ENCODE measurements at places on chromosomes 6 and 20.
A peak's percentile ranks its signal among the peaks of the same experiment; 100 is the strongest.

DNA sequence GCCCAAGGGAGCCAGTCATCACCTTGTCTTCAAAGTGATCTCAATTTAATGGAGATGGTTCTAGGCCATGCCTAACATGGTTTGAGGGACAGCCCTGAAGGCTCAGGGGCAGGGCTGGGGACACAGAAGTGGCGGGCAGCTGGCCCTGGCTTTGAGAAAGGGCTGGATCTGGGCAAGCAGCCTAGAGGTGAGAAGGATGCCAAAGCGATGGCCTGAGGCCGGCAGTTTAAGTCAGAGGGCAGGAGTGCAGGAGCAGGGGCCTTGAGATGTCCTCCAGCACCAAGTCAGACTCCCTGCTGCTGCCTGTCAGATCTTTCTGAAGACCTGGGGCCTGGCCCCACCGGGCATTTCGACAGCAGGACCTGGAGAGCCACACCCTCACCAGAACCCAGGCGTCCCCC, 28.4 kb upstream of the APMAP start:
- no peak overlapping the region for H3K27ac ChIP-seq
- no peak for DNase-seq
- peaks cover 20% of the 10 kb centered on the region for H3K4me1 ChIP-seq

DNA sequence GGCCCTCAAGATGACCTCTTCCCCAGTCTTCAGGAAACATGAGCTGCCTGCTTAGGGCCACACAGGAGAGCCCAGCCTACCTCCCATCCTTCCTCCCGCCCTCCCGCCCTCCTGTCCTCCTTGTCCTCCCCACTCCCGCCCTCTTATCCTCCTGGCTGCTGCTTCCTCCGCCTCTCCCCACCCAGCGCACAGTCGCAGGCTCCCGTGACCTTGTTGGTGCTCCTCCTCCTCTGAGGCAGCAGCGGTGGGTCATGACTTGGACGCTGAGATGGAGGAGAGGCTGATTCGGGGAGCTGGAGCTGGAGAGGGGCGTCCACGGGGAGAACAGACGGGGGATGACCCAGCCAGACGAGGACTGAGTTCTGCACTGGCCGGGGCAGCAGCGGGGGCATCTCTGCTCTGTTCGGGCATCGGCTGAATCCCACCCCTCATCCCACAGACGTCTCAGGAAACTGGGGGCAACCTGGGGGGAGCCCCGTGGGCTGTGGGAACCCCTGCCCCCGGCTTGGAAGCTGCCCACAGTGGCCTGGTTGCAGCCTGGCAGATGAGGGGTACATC, 32.4 kb downstream of the CHRNA4 start:
- no peak for DNase-seq
- H3K4me1 ChIP-seq, result peaks cover 3% of the 10 kb centered on the region
- H3K4me3 ChIP-seq, result no peak overlapping the region
- no peak overlapping the region for H3K27ac ChIP-seq
- peaks cover 4% of the 10 kb centered on the region for H3K36me3 ChIP-seq

DNA sequence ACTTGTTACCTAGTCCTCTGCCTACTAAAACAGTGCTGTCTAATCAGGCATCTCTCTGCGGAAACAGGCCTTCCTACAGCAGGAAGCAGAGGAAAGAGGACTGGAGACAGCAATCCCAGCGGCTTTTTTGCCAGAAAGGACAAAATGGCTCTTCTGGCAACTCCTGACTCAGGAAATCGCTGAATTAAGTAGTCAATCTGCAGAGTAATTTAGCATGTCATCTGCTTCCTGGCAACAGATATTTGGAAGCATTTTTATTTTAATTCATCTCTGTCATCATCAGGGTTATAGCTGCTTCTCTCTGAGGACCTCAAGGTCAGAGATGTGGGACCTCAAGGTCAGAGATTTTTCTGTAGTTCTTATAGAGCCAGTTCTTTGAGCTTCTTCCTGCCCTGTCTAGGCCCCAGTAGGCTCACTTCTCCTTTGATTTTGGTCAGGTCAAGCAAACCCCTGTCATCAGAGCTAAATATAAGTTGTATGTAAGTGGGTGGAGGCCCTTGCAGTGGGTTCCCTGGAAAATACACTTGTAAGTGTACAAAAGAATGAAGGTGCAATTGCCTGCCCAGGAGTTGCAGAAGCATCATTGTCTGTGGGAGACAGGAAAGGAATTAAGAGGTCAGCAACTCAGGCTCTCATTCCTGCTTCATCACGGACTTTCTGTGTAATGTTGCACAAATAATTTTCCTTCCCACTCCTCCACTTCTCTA, 229.4 kb downstream of the ALDH8A1 start:
- H3K27ac ChIP-seq, result no peak overlapping the region
- DNase-seq, result no peak
- H3K4me1 ChIP-seq, result no peaks in the 10 kb centered on the region
- H3K36me3 ChIP-seq, result no peaks in the 10 kb centered on the region
- no peaks in the 10 kb centered on the region for H3K27me3 ChIP-seq

DNA sequence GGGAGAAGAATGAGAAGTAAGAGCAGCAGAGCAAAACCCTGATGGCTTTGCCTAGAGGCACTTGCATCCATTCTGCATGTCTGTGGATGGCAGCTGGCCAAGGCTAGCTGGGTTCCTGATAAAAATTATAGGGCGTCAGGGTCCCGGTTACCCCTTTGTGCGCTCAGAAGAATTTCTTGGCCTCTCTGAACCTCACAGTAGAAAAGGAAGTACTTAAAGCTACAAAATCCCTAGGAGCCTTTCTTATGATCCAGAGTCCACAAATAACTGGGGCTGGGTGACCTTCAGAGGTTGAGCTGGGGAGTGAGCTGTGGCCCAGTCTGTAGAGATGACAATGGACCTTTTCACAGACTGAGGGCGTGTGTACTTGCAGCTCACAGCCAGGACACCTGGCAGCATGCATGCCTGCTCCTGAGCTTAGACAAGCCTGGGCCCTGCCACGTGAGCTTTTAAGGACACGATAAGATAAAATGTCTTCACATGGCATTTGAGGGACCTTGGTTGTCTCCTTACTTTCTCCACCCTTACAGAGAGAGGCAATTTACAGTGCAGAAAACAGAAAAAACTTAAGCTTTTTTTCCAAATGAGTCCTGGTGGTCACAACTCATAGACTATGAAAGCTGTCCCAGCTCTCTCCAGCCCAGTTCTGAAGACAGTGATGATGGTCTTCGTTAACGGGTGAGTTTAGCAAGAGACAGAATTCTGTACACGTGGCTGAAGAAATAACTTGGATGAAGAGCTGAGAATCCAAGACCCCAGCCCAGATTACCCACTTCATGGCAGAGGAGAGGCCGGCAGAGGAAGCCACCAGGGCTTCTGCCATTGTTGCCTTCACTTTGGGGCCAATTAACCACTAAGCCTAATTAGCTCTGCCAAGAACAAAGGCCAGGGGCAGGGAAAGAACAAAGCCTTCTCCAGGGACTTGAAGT, 50.3 kb downstream of the FOXA2 start:
- H3K4me3 ChIP-seq, result no peak overlapping the region
- no peak for DNase-seq
- H3K27me3 ChIP-seq, result no peaks in the 10 kb centered on the region
- no peak overlapping the region for H3K27ac ChIP-seq

DNA sequence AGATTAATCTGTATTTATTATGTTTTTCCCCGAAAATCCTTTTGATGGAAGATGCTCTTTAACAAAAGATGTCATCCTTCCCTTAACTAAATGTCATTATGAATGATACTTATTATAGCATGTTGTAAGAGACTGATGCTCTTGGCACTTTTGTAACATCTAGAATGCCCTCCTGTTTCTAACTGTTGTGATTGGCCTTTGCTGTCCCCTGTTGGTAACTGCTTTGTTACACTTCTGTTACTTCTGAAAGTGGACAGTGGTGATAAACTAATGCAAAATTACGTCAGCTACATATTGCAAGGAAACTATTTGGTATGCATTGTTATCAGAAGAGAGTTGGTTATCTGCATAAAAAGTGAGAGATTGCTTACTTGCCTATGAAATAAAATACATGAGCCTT, 5.8 kb downstream of the TTK start:
- H3K4me1 ChIP-seq, result no peaks in the 10 kb centered on the region
- no peak overlapping the region for H3K27ac ChIP-seq
- H3K27me3 ChIP-seq, result no peaks in the 10 kb centered on the region
- no peak overlapping the region for H3K4me3 ChIP-seq

DNA sequence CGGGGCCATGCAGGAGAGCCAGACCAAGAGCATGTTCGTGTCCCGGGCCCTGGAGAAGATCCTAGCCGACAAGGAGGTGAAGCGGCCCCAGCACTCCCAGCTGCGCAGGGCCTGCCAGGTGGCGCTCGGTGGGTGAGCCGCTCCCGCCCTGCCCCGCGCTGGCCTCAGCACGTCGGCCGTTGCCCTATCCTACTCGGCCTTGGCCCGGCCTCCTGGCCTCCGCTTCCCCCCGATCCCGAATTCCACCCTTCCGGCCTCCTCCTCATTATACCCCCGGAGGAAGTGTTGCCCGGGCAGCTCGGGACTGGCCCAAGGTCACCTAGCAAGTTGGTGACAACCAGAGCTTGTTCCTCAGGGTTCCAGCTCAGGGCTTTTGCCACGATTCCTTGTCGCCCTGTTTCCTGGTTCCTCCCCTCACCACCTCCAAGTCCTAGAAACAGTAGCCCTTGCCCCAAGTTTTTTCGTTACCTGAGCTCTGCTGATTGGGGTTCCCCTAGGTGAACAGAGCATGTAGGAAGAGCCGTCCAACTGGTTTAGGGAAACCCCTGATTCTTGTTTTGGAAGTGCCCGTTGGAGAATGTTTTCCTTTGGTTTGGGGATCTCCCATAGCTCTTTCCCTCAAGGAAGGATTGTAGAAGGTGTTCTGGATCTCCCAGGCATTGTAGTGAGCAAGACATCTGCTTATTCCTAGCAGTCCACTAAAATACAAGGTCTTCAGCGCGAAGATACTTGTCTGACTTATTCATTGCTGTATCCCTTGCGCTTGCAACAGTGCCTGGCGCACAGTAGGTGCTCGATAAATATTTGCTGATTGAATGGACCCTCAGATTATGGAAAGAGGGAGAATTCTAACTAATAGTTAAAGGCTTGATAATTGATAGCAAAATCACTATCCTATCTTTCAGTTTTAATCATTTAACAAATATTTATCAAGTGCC, 641 bp downstream of the ARFGEF2 start:
- peak overlapping the region; percentile 94 for H3K4me3 ChIP-seq
- H3K27me3 ChIP-seq, result no peaks in the 10 kb centered on the region
- H3K4me1 ChIP-seq, result peaks cover 48% of the 10 kb centered on the region
- H3K36me3 ChIP-seq, result peaks cover 4% of the 10 kb centered on the region
- H3K27ac ChIP-seq, result peak overlapping the region; percentile 97

- peaks cover 19% of the 10 kb centered on the region for H3K36me3 ChIP-seq
- DNase-seq, result no peak
- peaks cover 44% of the 10 kb centered on the region for H3K4me1 ChIP-seq
- no peaks in the 10 kb centered on the region for H3K27me3 ChIP-seq
- no peak overlapping the region for H3K4me3 ChIP-seq
Observed at GRCh38 chr20:37194621-37195417, 15.5 kb upstream of the MROH8 start.

GRCh38 chr6:124373386-124373785, 569.7 kb downstream of the NKAIN2 start:
- H3K4me1 ChIP-seq, result no peaks in the 10 kb centered on the region
- H3K27ac ChIP-seq, result no peak overlapping the region
- H3K4me3 ChIP-seq, result no peak overlapping the region
- H3K36me3 ChIP-seq, result no peaks in the 10 kb centered on the region
- no peaks in the 10 kb centered on the region for H3K27me3 ChIP-seq

GRCh38 chr20:54084727-54085388, 14.5 kb upstream of the BCAS1 start:
- DNase-seq, result no peak
- H3K4me1 ChIP-seq, result peaks cover 12% of the 10 kb centered on the region
- no peak overlapping the region for H3K27ac ChIP-seq
- H3K36me3 ChIP-seq, result no peaks in the 10 kb centered on the region
- H3K27me3 ChIP-seq, result no peaks in the 10 kb centered on the region

Data from memory B cell (primary cell).